ENCODE measurements at places on chromosomes 7 and 10.

- DNase-seq = no peak
These were observed 45.9 kb upstream of the PDLIM1 start for GRCh38 chr10:95336702-95337101.

DNA sequence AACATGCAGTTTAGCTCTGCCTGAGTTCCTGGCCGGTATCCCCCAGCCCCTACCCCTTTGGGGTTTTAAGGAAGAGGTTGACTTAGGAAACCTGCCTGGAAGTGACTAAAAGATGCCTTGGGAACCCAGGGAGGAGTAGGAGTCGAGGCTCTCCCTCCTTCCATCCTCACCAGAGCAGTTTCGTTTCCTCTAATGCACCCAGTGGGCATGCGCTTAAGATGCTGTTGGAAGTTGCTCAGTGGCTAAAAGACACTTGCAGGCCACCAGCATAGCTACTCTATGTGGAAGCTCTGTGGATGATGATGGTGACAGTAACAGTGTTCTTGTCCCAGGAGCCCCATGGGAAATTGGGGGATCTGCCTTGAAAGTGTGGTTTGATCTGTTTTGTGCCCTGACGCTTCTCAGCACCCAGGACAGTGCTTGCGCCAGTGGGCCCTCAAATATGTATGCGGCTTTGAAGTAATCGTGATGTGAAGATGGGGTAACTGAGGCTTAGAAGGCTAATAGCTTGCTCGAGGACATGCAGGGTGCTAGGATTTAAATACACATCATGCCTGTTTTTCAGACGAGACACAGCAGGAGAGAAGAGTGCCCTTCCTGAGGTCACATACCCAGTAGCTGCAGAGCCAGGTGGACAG, 32.0 kb downstream of the TBATA start:
- no peak for DNase-seq

GRCh38 chr7:47661051-47661714, 79.3 kb upstream of the TNS3 start:
- no peak for DNase-seq

GRCh38 chr7:91549878-91550277, 285.6 kb downstream of the FZD1 start:
- DNase-seq = no peak

DNA sequence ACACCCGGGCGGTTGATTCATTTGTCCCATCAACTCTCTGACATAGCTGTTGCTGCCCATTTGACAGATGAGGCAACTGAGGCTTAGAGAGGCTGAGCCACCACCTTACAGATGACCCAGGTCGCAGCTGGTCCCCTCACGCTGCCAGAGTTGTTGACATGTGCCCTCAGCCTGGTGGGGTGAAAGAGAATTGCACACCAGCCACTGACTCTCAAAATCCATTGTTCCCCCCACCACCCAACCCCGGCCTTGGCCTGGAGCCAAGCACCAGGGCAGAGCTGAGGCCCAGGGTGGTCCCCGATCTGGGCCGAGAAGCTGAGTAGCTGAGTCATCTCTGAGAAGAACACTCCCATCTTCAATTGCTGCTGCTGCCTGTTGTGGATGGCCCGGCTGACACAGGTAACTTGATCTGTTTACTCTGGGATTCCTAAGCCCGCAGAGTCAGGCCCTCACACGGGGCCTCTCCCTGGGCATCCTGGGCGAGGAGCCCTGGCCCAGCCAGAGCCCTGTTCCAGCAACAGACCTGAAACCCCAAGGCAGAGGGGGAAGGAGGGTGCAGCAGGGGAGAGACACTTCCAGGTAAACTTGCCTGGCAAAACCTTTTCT, 27.5 kb downstream of the PVRIG start:
- DNase-seq = no peak
